Substantia nigra (tissue), 51 donors: ENCODE measurements at places on chromosomes 7 and 10.

- DNase-seq: no peak
These were observed 354.9 kb downstream of the PLXNA4 start for GRCh38 chr7:132221356-132221755.

- no peak for DNase-seq
These were observed 108.2 kb downstream of the ANKRD61 start for GRCh38 chr7:6139189-6139996.

DNA sequence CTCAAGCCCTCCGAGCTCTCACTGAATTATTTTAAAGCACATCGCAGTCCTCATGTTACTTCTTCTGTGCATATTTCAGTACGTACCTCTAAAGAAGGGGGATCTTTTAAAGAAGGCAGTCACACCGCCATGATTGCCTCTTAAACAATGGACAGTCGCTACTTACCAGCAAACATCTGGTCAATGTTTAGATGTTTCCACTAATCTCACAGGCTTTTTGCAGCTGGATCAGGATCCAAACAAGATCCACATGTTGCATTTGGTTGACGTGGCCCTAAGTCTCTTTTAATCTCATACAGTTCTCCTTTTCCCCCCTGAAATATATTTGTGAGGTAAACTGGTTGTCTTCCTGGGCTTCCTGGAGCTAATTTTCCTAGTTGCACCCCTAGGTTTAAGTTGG, 50.0 kb downstream of the PRF1 start:
- DNase-seq: no peak

GRCh38 chr10:11685787-11686218, 56.4 kb upstream of the ECHDC3 start:
- no peak for DNase-seq

DNA sequence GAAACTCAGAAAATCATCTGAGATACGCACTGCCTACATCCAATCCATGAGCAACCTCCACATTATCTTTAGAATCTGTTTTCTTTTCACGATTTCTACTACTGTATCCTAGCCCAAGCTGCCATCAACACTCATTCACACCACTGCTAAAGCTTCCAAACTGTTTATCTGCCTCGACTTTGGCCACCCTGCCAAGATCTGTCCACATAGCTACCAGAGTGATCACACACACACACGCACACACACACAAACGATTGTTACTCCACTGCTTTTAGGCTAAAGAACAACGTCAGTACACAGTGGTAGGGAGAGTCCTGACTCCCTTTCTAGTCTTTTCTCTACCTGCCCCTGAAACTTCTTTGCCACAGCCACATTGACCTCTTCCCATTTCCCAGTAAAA, 142.0 kb downstream of the CCDC71L start:
- DNase-seq: no peak

- DNase-seq: no peak
These were observed 112.4 kb upstream of the PPP2R2D start for GRCh38 chr10:131788386-131788785.

DNA sequence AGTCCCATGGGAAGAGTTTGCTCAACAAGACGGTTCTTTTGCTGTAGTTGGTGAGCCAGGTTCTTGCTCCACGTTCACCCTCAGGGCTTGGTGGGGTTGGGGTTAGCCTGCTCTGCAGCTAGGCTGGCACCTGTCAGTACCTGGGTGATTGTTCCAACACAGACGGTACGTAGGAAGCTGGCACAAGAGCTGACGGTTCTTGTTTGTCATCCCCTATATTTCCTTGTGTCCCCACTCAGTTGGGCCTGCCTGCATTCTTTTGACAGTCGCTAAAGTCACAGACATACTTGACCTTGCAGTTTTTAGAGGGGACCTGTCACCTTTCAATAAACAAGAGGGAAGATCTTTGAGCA, 40.2 kb upstream of the SYPL1 start:
- no peak for DNase-seq

DNA sequence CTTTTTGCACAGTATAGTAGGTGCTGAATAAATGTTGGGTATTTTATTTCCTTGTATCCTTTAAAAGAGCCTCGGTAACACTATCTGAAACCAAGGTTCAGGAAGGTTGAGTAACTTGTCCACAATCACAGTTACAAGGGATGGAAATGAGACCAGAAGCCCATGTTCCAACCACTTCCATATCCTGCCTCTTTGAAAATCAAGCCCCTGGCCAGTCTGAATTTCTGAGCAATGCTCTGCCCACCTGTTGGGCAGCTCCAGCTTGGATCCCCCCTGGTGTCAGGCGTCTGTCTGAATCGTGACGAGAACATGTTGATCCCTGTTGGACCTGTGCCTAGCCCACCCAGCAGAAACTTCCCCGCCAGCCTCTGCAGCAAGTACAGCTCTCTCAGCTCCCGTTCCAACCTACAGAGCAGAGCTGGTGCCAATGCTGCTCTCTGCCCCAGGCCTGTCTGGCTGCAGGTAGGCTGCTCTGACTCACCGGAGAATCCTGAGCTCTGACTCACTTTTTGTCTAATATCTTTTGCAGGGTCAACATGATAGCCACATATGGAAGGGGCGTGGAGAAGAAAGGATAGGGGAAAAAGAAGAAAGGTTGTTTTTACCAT, 595.5 kb downstream of the INHBA start:
- no peak for DNase-seq

DNA sequence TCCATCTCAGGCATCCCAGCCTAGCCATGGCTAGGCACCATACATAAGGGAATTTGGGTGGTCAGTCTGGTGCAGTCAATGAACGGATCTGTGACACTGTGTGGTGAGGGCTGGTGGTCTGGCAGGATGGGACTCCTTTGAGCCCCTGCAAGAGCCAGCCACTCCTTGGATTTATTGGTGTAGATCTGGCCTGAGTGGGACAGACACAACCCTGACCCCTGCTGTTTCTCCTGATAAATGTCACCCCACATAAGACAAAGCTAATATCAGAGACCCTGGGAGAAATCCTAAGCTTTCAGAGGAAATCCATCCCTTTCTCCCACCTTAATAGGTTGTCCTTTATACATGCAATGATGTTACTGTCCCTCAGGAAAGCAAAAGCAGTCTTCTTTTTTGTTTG, 2.3 kb downstream of the FBXO24 start:
- DNase-seq: no peak

DNA sequence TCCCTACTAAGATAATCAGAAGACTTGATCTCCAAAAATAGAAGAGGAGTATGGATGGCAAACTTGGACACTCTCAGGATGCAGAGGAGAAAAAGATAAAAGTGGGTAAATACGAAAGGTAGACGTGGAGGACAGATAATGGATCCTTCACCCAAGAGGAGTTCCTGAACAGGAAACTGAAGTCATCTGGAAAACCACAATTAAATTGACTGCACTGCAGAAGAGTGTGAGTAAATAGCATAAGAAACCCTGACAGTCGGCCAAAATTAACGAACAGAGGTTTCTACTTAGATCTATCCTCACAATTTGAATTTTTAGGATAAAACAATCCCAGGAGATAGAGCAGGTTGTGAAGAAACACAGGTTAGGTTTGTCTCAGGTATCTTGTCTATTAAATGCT, 70.5 kb downstream of the SDK1 start:
- no peak for DNase-seq

GRCh38 chr10:77771450-77771849, 133.8 kb upstream of the KCNMA1 start:
- DNase-seq: no peak

DNA sequence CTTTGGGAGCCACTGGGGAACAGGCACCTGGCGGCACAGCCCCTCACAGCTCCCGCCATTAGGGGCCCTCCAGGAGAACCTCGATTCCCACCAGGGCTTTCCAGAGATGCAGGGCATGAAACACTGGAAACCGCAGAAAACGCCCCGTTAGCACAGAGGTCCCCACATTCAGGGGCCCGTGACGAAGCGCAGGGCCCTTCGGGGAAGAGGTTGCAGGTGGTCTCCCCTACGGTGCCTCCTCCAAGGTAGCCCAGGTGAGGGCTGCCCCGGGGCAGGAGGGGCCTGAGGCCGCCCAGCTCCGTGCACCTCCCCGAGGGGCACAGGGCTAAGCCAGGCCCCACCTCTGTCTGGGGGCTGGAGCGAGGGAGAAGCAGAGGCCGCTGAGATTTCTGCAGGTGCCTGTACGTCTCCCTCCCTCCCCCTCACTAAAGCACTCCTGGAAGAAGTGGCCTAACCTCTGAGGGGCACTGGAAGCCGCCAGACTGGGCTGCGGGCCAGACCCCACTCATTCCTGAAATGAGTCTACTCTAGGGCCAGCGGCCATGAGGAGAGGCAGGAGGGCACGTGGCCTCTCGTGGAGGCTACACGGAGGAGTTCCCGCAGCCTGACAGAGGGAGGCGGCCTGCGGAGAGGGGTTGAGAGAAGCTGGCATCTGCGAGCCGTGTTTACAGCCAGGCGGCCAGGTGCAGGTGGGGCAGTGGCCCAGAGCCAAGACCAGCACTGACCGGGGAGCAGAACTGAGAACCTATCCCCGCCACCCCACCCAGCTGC, 6.9 kb downstream of the PDGFA start:
- no peak for DNase-seq

DNA sequence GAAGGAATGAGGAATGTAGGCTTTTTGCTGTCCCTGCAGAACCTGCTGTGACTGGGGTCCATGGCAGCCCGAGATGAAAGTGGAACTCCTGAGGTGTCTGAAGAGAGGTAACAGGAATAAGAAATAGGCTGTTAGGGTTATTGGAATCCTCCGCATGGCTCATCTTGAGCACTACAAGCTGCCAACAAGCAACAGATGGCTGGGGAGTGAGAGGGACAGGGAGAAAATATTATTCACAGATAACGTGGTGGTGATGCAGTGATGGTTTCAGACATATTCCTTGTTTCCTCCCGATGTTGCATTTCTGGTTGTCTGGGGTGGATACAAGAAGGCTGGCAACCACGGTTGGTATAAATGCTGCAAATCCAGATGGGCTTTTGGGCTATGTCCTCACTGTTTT, 46.1 kb downstream of the AP3M1 start:
- no peak for DNase-seq

- no peak for DNase-seq
These were observed 338.8 kb downstream of the ELMO1 start for GRCh38 chr7:37109843-37110242.

- no peak for DNase-seq
These were observed 43.6 kb upstream of the KLF6 start for GRCh38 chr10:3828404-3829155.

DNA sequence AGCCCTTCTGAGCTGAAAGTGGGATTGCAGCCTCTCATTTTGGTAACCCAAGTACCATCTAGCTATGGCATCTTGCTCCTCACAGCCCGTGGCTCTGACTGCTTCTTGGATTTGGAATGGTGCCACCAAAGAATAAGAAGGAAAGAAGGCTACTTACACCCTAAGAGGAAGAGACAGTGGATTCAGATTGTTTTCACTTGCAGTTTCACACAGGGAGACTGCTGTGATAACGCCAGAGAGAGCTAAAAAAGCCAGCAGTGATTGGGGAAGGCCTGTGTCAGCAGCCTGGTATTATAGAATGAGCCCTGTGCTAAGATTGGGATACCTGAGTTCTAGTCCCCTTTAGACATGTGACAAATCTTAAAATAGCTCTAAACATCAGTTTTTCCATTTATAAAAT, 3.6 kb upstream of the LRRC4 start:
- DNase-seq: no peak

- peak; percentile 38 for DNase-seq
These were observed 634 bp downstream of the EZH2 start for GRCh38 chr7:148883266-148884048.

- DNase-seq: no peak
These were observed 178.7 kb upstream of the PPP2R2D start for GRCh38 chr10:131722121-131722520.

DNA sequence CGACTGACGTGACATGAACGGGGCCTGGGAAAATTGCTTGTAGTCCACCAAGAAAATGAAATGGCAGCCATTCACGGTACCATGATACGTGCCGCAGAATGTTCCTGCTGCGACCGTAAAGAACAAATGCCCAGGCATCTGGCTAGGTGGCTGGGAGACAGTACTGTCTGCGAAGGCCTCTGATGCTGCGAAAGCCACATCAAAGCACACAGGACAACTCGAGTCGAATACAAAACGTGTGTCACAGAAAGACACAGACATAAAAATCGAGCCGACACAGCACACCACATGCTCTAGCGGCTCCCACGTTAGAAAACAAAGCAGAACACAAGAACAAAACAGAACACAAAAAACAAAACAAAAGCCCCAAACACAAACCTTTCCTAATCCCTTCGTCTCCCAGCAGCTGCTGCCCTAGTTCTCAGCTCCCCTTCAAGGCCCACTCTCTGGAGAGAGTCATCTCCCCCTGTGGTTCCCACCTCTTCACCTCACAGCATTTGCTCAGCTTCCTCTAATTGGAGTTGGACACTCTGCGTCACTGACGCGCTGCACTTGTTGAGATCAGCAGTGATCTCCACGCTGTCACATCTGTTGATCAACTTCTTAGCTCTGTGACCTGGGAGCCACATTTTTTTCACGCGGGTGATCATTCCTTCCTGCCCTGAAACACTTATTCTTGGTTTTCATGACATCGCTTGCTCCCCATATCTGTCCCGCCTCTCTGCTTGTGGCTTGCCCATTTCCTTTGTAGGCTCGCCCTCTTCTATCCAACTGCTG, 112.2 kb downstream of the CLEC2L start:
- no peak for DNase-seq

DNA sequence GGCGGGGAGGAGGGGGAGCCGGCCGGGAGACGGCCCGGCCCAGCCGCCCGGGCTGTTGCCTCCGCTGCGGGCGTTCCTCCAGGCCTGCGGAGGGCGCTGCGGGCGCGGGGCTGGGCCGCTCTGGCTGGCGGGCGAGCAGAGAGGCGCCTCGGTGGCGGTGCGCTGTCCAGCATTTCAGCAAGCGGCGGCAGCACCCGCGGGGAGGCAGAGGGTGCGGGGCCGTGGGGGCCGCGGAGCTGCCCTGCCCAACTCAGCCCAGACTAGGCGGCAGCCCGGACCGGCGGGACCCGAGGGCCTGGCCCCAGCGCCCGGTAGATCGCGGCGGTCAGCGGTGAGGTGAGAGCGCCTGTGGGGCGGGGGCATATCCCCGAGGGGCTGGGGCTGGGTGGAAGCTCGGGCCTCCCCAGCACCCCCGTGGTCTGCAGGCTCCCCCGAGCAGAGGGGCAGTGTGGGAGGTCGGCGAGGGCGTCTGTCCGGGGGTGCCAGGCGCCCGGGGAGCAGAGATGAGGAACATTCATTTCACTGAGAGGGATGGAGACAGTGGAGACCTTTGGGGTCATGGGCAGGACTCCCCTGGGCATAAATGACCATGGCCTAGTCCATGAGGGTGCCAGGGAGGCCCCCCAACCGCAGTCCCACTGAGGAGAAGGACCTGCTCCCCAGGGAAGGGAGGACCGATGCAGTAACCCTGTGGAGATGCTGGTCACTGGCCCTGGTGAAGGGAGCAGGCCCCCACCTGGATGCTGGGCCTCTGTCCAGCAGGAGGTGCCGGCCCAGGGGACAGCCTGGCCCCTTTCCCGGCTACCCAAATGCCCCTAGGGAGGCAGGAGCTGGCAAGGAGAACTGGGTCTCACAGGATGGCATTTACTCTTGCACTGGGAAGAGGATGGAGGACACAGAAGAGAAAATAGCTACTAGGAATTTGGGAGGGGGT, at the start of gene SRRM3:
SRRM3 (plus strand) TSS at position 165 of the 934 bp plus-strand sequence. CDS start 33,171 bp downstream, outside the sequence.
- DNase-seq: peak; percentile 66

DNA sequence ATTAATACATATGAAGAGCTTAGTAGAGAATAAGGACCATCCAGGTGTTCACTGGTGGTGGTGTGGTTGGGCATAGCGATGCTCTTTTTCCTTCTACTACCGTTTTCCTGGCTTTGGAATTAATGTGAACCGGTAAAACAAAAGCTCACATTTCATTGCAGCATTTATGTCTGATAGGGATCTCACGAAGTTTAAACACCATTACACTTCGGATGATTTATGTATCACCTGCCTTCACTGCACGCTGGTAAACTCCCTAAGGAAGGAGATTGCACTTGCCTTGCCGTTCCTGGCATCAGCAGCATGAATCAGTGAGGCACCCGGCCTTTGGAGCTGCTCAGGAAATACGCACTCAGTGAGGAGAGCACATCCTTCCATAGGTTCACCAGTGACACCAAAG, 47.5 kb downstream of the WIPF3 start:
- DNase-seq: no peak
